ENCODE measurements at places on chromosomes 5 and 9. TPM values are rescaled to one million over a fixed set of nuclear protein-coding genes. Genes with fewer than 3 reads are reported as not detected.

The TAF1L gene
- total RNA-seq = not detected

The PRR7 gene
- total RNA-seq = 39.2 TPM

The TERT gene
- 8.9 TPM for total RNA-seq

DNA sequence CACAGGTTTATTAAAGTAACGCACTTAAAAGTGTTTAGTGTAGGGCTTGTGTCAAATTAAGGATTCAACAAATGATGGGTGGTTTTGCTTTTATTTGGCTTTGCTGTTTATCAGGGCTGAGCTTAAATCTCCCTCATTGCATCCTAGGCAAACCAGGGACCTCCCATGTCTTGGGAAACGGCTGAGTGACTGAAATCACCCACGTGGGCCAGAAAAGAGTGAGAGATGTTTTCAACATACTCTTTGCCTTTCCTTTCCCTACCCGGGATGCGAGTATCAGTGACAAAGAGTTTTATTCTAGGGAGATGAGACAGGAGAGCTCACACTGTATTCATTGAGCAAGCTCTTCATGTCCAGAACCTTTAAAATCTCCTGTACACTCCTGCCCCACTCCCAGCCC, 23.3 kb downstream of the KCNMB1 start:
- H3K4me1 ChIP-seq = no peaks in the 10 kb centered on the region
- DNase-seq = no peak
- H3K27ac ChIP-seq = no peak overlapping the region
- no peak overlapping the region for H3K4me3 ChIP-seq

DNA sequence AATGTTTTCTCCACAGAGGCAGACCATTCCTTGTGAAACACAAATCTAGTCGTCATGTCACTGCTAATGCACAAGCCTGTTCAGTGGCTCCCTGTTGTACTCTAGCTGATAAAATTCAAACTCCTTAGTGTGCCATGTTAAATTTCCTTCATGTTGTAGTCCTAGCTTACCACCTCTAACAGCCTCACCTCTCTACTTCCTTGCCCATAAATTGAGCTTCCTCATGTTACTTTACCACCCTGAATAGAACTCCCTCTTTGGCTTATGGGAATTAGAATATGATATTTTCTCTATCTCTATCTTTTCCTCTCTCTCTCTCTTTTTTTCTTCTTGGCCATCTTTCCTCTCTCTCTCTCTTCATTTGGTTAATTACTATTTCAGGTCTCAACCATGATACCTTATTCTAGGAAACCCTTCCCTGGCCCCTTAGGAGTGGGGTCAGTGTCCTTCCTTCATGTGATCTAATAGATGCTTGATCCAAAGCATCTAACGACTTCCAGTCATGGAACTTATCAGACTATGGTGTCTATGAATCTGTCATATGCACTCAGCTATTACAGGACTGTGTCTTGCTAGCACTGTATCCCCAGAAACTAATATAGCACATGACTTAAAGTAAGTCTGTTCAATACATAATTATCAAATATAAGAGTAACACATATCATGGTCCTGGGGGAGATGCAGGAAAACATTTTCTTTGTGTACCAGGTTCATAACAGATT, 31.5 kb upstream of the ALDH1A1 start:
- no peak for DNase-seq
- no peak overlapping the region for H3K27ac ChIP-seq
- no peaks in the 10 kb centered on the region for H3K36me3 ChIP-seq
- H3K4me3 ChIP-seq = no peak overlapping the region

- no peak overlapping the region for H3K4me3 ChIP-seq
- no peak for DNase-seq
- H3K27ac ChIP-seq = no peak overlapping the region
- peaks cover 35% of the 10 kb centered on the region for H3K36me3 ChIP-seq
- H3K4me1 ChIP-seq = peaks cover 3% of the 10 kb centered on the region
Observed at GRCh38 chr9:92299116-92299515, 5.6 kb upstream of the IARS1 start.

Data from Panc1 (cell line).